ENCODE measurements at places on chromosomes 4 and X.

DNA sequence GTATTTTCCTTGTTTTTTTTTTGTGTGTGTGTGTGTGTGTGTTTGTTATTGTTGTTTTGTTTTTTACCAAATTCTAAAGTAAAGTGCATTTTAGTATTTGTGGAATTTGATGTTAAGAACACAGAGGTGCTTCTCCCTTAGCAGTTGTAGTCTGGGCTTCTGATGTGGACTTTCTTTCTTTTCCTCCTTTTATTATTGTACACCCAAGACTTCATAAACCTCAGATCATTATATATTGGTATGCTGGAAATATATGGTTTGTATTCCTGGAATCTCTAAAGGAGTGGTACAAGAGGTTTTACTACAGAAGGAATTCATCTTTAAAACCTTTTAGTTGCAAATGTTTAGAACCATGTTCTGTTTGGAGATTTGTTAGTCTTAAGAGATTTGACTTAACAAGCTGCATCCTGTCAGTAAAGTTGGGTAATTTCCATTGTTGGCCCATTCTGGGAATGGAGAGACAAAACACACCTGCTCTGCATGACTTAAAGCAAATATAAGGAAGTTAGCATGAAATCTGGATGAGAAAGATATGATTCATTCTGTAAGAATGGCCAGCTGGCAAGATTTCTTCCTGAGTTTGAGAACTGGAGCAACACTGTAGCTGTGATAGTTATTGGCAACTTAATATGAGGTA is 64.0 kb downstream of the SMAD1 start:
- no peak for DNase-seq

- no peak for DNase-seq
These were observed 334.9 kb downstream of the DCTD start for GRCh38 chr4:182582245-182582644.

DNA sequence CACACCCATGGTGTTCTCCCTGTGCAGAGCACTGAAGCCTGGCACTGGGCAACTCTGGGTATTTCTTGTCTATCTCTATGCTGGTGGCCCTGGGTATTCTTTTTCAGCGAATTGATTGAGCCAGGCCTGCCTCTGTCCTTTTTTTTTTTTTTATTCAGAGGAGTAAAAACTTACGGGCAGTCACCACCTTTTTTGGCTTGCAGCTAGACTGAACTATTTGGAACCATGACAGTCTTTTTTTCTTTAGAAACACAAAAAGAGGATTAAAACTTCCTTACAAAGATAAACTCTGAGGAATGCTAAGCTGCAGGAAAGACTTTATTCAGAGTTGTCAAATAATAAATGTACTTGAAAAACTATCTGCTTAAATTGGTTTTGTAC is 119.2 kb upstream of the STIM2 start:
- DNase-seq: no peak

GRCh38 chr4:130689181-130689580 is 1593.2 kb downstream of the C4orf33 start:
- DNase-seq: no peak

DNA sequence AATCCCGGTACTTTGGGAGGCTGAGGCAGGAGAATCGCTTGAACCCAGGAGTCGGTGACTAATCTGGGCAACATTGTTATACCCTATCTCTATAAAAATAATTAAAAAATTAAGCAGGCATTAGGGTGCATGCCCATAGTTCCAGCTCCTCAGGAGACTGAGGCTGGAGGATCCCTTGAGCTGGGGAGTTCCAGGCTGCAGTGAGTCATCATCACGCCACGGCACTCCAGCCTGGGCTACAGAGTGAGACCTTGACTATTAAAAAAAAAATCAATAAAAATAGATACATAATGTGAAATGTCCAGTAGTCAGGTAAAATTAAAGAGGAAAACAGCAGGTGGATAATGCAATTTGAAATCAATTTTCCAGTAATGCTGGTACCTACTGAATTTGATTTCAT is 14.6 kb downstream of the ADGRL3 start:
- no peak for DNase-seq

- DNase-seq: no peak
These were observed 291.6 kb upstream of the ARSJ start for GRCh38 chr4:114271031-114271430.

- no peak for DNase-seq
These were observed 224.6 kb downstream of the ANAPC10 start for GRCh38 chr4:144873226-144873990.

- no peak for DNase-seq
These were observed 61.3 kb downstream of the CLDN34 start for GRCh38 chrX:10028283-10029104.

DNA sequence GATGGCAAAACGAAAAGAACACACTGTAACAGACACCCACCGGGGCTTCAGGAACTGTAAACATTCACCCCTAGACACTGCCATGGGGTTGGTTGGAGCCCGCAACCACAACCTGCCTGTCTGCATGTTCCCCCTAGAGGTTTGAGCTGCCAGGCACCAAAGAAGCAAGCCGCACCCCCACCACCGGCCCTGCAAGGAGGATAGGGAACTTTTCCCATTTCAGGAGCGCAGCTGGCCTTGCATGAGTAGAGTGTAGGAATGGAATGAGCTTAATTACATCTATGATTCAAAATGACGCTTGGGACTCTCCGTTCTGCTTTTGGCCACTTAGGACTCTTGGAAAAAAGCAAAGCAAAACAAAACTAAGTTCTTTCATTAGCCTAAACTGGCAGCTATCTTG is 243.6 kb upstream of the CTSO start:
- DNase-seq: no peak

DNA sequence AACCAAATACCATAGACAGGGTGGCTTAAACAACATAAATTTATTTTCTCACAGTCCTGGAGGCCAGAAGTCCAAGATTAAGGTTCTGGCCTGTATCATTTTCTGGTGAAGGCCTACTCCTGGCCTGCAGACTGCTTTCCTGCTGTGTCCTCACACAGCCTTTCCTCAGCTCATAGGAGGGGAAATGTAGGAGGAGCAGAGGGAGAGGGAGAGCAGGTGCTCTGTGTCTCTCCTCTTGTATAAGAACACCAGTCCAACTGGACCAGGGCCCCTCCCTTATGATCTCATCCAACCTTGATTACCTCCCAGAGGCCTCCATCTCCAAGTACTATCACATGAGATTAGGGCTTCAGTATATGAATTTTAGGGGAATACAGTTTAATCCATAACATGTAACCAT is 34.3 kb downstream of the RAPGEF2 start:
- no peak for DNase-seq

GRCh38 chr4:68416591-68416990 is 30.7 kb upstream of the TMPRSS11E start:
- DNase-seq: no peak

DNA sequence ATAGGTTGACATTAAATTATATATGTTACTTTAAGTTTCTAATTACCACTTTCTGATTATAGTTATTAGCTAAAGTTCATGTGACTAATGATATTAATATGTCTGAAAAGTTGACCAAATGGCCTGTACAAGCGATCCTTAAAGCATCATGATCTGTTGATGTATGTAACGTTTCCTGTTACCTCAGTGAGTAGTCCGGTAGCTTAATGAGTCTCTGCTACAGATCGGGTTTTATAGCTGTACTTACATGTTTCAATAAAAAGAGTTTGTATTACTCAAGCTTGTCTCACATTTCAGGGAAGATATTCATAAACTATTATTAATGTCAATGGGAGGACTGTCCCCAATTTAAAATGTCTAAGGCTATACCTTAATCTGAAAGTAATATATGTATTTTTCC is 246.3 kb downstream of the PPP3CA start:
- DNase-seq: no peak

- no peak for DNase-seq
These were observed 30.9 kb downstream of the RTL9 start for GRCh38 chrX:110389570-110389969.

DNA sequence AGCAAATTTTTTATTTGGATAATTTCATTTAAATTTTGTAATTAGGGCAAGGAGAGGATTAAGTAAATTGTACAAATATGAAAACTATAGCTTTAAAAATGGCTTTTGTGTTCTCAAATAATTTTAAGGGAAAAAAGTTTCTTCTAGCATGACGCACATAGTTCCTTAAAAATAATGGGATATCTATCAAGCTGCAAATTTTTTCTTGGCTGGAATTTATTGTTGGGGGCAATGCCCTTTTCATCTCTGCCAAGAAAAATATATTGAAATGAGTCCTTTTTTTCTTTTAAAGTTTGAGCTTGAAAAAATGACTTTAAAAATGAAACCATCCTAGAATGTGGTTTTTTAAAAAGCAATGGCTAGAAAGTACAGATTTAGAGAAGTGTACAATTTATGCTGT is 154.4 kb upstream of the UGT8 start:
- DNase-seq: no peak

- no peak for DNase-seq
These were observed 389.2 kb upstream of the F9 start for GRCh38 chrX:139141370-139141769.

GRCh38 chr4:100545427-100545826 is 27.6 kb upstream of the EMCN start:
- DNase-seq: no peak

- DNase-seq: no peak
These were observed 118.0 kb upstream of the ATP6AP2 start for GRCh38 chrX:40462795-40463194.

DNA sequence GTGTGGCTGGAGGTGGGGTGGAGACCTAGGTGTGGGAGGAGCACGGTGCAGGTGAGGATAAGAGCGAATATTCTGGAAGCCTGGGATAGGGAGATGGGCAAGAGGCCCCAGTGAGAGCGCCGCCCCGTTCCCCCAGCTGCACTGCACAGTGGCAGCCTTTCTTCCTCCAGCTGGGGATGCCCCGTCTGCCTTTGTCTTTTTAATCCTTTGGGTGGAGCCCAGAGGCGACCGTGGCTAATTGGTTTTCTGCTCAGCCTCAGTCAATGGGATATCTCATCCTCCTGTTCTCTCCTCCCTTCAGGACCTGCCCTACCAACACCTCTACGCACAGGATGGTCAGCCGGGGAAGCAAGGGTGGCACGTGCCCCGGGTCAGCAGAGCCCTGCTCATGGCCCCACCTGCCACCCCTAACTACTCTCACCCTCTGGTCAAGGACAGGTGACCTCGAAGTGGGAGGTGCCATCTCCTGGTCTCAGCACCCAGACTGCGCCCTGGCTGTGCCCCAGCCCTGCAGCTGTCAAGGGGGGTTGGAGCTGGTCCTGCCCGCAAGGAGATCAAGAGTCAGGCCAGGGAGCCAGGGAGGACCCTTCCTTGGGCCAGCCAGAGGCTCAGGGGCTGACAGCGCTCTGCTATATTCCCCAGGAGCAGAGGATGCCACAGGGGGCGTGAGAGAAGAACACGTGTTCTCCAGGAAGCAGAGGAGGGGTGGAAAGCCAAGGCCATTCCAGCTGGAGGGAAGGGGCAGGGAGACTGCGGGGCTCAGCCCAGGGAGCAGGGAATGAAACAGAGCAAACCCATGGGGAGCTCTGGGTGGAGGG is 64.0 kb downstream of the ADRA2C start:
- DNase-seq: no peak

DNA sequence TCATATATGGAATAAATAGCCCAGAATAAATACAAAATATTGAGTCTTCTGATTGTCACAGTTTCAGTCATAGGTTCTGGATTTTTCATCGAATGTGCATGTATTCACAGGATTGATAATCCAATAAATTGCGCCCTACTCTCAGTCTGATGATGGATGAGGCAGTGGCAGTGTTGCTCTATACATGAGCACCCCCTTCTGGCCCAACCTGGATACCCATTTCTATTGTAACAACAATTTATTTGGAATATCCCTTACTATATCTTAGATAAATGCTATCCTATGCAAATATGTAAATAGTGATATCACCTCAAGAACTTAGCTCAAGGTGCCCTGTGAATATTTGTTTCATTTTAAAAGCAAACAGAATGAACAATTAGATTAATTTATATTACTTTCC is 733.7 kb upstream of the PABPC4L start:
- no peak for DNase-seq

- no peak for DNase-seq
These were observed 83.9 kb downstream of the SNCA start for GRCh38 chr4:89752932-89753598.

DNA sequence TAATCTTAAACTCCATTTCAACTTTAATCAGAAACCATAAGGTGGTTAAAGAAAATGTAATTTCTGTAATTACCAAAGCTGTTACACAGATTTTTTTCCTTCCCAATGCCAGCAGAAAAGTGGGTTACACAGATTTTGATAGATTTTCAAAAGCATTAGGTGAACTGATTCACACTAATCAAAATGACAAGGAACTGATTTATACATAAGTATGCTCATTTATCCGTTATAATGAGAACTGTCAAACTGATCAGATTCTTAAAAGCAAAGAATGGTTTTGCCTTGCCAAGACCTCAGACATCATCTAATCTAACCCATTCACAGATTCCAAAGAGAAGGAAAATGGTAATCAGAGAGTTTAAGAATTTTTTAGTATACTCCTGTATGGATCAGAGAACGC is 5.2 kb downstream of the UGDH start:
- DNase-seq: no peak

GRCh38 chr4:156347412-156348075 is 393.9 kb upstream of the CTSO start:
- DNase-seq: no peak
